ENCODE measurements at places on chromosomes 3 and 15.

GRCh38 chr3:136495213-136495612 is 245.1 kb downstream of the PCCB start:
- DNase-seq: no peak

- no peak for DNase-seq
These were observed 116.1 kb downstream of the ATP1B3 start for GRCh38 chr3:141992512-141992911.

- DNase-seq: no peak
These were observed 38.9 kb downstream of the TOPAZ1 start for GRCh38 chr3:44280631-44281030.

- no peak for DNase-seq
These were observed 403.4 kb downstream of the OCA2 start for GRCh38 chr15:27695726-27696125.

DNA sequence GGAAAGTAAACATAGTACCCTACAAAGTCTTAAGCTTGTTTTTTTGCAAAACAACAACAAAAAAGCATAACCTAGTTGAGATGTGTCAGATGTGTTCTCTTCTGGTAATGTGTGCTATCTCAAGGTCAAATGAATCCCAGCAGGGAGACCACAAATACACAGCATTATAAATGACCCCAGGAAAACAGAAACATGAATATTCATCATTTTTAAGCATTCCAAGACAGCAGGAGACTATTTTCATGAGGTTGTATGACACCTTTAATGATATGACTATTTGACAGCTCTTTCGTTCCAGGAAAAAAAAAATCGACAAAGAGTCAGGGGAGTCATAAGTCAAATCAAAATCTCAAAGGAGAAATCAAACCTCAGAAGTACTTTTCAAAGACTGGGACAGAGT is 62.7 kb upstream of the CBLB start:
- DNase-seq: no peak

- DNase-seq: no peak
These were observed 61.3 kb downstream of the NSMCE3 start for GRCh38 chr15:29208352-29208751.

GRCh38 chr15:34437687-34438086 is at the start of gene GOLGA8A:
Gene GOLGA8A (minus strand): TSS chr15:34437808. CDS start chr15:34389691, 48,117 bp downstream.
- DNase-seq: peak; percentile 80

DNA sequence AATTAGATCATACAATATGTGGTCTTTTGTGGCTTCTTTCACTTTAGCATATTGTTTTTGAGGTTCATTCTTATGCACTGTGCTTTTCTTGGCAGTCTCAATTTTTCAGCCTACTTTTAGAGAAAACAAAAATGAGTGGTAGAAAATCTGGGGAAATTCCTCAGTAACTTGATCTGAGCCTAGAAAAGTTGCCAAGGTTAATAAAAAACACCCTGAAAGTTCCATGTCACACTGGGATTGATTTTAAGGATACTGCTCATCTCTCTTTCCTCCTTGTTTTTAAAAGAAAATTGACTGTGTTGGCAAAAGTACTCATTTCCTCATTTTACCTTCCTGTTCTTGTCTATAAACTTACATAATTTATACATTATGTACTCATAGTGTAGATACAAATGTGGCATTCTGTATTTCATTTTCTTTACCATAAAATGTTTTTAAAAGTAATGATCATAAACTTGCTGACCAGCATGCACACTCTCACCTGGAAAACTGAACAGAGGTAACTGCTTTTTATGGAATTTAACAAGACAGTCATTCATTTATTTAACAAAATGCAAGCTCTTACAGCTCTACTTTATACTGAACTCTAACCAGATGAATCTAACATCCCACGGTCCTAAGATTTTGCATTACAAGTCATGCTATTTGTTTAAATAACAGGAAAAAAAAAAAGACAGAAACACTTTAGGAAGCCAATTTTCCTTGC is 28.6 kb upstream of the SH3BP5 start:
- no peak for DNase-seq

DNA sequence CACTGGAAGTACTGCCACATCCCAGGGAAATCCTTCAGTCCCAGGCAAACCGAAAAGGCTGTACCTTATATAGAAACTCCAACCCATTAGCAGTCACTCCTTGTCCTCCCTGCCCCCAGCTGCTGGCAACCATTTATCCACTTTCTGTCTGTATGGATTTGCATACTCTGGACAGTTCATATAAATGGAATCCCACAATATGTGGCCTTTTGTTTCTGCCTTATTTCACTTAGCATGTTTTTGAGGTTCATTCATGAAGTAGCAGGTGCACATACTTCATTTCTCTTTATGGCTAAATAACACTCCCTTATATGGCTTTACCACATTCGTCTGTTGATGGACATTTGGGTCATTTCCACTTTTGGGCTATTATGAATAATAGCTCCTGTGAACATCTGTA is 51.6 kb upstream of the CMTM8 start:
- DNase-seq: no peak

- DNase-seq: no peak
These were observed 11.3 kb upstream of the TMEM115 start for GRCh38 chr3:50370594-50370993.

DNA sequence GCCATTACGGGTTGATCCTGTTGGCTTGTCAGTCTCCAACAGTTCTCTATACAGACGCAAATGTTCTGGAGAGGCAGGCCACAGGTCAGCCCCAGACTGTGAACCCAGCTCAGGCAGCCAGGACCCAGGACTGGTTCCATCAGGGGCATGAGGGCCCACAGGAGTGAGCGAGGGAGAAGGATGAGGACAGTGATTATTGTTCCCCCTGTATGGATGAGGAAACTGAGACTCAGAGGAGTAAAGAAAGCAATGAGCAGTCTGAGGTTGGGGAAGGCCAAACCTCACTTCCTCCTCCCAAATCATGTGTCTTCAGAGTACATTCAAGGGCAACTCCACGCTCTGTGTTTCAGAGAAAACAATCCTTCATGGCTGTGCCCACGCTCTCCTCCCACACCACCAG is 121.9 kb downstream of the RPLP1 start:
- no peak for DNase-seq

DNA sequence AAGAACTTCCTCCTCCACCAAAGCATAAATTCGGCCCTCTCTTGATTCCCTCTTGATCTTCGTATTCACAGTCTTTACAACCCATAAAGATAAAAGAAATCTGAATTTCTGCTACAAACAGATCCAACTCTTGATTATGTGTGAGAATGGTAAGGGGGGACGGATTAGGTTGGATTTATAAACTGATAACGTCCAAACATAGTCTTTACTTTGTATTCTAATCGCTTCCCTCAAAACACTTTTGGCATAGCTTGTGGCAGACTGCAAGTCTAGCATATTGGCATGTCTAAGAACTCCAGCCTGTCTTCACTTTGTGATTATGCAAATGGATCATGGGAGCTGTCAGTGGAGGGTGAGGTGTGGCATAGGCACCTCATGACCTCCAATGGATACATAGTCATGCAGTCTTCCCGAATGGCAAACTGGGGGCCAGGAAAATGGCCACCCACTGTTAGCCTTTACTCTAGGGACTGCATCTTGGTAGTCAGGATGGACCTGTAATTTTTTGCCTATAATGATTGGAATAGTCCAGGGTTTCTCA is 24.3 kb upstream of the GPR171 start:
- no peak for DNase-seq

GRCh38 chr3:197424674-197425484 is 126.5 kb upstream of the DLG1 start:
- no peak for DNase-seq

GRCh38 chr3:32819551-32820348 is 2.0 kb downstream of the TRIM71 start:
- DNase-seq: no peak

DNA sequence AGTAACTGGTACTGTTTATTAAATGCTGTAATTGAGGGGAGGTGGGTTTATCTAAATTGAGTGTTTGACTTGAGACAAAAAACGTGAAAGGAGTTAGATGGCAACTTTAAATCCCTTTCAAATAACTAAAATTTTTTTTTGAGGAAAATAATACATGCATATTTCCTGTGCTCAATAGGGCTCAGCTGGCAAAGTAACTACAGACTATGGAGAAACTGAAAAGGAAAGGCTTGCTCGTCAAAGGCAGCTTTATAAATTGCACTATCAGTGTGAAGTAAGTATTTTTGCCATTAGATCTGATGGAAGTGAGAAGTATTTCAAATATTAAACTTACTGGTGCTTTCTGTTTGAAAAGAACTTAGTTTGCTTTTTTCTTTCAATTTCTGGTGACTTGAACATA is 72.2 kb downstream of the DZIP3 start:
- DNase-seq: no peak

DNA sequence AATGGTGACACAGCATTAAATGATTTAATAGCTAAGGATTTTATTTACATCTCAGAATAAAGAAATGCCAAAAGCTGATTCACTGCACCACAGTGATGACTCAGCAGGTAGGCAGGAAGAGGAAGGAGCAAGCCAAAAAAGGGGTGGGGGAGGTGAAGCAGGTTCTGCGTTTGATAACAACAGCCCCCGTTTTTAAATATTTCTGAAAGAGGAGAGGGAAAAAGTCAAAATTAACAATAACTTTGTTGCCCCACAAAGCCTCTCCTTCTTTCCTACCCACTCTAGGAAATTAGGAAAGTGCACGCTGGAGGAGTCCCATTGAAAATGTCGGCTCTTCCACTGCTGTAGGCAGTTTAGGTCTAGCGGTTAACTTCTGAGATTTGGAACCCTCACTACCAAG is 9.9 kb upstream of the CCDC54 start:
- no peak for DNase-seq

- DNase-seq: no peak
These were observed 664 bp upstream of the LARP6 start for GRCh38 chr15:70854666-70854976.

GRCh38 chr15:38499651-38500050 is 45.7 kb downstream of the FAM98B start:
- no peak for DNase-seq
